SW480 (cell line): ENCODE measurements at places on chromosomes 5 and 9.

GRCh38 chr9:20726144-20726543 is 42.1 kb downstream of the FOCAD start:
- no peak for DNase-seq

DNA sequence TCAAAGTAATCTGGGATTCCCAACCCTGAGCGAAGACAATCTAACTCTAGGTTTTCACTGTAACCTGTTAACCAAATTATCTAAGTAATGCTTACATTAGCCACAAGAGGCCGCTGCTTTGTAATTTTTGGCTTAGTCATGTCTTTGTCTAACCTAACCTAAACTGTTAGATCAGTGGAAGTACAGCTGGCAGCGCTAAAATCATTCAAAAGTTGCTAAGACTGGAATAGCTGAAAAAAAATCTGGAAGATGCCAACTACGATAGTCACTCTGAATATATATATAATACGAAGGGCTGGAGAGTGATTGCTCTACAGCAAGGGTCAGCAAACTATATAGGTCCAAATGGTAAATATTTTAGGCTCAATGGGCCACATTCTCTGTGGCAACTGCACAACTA is 60.2 kb downstream of the FBXO38 start:
- DNase-seq = peak; percentile 48

GRCh38 chr5:6504677-6505415 is 56.2 kb downstream of the UBE2QL1 start:
- DNase-seq = no peak

- DNase-seq = no peak
Measured at GRCh38 chr9:112503170-112503569, 16.5 kb downstream of the KIAA1958 start.

- no peak for DNase-seq
Measured at GRCh38 chr5:56356836-56357160, 123.7 kb upstream of the ANKRD55 start.

- no peak for DNase-seq
Measured at GRCh38 chr9:138045541-138046490, 168.2 kb downstream of the CACNA1B start.
